HS-5 (cell line): ENCODE measurements at places on chromosomes 6 and 20.
A peak's percentile ranks its signal among the peaks of the same experiment; 100 is the strongest.

DNA sequence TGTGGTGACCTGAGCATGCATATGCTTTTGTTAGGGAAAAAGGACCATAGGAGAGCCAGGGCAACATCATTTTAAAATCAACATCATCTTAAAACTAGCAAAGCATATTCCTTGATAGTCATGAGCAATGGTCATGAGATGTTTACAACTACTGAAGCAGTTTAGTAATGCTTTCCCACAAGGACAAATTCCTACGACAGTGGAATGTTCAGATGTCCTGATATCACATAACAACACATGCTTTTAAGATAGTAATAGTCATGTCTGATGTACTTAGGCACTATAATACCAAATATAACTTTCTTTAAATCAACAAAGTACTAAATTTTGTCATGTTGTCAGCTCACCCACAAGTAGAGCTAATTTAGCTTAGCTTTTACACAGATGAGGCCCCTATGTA, 370.3 kb downstream of the HTR1B start:
- peak; percentile 2 for DNase-seq

DNA sequence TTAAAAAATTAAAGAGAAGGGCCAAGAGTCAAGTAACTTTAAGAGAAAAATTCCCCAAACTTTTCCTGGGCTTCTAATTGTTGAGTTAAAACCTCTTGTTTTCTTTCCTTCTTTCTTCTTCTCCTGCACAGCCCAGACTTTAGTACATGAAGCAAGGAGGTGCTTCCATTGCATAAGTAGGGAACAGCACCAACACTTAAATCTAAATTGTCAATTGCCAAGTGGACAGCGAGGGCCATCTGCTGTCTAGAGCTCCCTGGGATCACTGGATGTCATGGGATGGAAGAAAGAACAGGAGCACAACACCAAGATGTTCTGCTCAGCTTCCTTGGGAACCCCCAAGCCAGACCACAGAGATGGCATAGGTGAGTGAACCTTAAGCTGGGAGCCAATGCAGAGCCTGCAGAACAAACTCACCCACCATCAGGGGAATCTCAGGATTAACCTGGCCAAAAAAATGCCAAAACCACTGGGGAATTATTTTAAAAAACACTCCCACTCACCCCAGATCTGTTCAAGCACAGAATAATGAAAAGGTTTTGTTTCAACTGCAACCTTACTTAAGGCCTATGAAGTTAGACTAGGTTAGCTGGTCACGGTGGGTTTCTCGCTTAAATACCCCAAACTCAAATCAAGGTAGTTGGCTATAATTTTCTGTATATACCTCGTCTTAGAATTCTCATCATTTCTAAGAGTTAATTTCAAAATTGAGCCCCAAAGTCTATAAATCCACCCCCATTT, 67.8 kb downstream of the TNFRSF21 start:
- no peak for DNase-seq

DNA sequence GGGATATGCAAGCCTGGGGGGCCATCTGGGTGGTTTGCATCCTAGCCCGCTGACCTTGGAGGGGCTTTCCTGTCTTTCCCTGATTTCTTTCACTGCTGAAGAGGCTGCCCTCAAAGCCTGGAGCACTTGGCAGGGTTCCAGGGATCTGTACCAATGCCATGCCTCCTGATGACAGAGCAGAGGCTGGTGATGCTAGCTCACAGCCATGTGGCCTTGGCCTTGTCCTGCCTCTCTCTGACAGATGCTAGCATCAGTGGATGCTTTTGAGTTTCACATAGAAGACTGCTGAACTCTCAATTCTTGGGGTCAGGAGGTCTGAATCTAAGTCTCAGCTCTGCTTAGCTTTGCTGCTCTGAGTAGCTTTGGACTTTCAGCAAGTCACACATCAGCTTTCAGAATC, 21.9 kb upstream of the RREB1 start:
- no peak for DNase-seq

- no peak for DNase-seq
Measured at GRCh38 chr6:106886081-106886843, 88.3 kb downstream of the CD24 start.
